Endothelial cell (in vitro differentiated cells): ENCODE measurements at places on chromosomes 11 and 22. TPM values are rescaled to one million over a fixed set of nuclear protein-coding genes. Genes with fewer than 3 reads are reported as not detected.

Gene FJX1
- 34.3 TPM for total RNA-seq

Gene FOLR2
- not detected for total RNA-seq

Gene GAS2
- total RNA-seq: 1.4 TPM

DNA sequence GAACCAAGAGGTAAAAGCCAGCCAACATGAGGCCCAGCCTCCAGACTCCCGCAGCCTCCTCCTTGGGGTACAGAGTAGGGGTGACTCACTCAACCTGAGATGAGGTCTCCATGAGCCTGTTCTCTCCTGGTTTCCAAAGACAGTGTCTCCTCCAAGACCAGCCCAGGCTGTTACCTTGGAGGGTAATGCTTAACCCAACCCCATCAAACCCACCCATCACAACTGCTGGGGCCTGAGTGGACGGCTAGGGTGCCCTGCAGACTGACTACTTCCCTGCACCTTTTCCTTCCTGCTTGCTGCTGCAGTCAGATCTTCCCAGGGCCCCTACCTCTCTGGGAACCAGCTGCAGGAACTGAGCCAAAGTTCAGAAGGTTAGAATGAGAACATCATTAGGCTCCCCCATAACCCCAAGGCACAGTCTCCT lies 5.1 kb upstream of the NOL12 start:
- H3K4me3 ChIP-seq: no peak overlapping the region
- no peak overlapping the region for H3K27ac ChIP-seq
- DNase-seq: no peak
- peaks cover 6% of the 10 kb centered on the region for H3K4me1 ChIP-seq

- H3K4me3 ChIP-seq: no peak overlapping the region
- no peak overlapping the region for H3K27ac ChIP-seq
- no peaks in the 10 kb centered on the region for H3K36me3 ChIP-seq
Observed at GRCh38 chr11:41486424-41486823, 27.0 kb upstream of the LRRC4C start.

GRCh38 chr22:29115682-29116288 lies 43.0 kb downstream of the KREMEN1 start:
- peaks cover 10% of the 10 kb centered on the region for H3K36me3 ChIP-seq
- DNase-seq: no peak
- no peak overlapping the region for H3K27ac ChIP-seq
- H3K4me1 ChIP-seq: no peaks in the 10 kb centered on the region
- H3K27me3 ChIP-seq: peaks cover 6% of the 10 kb centered on the region
- no peak overlapping the region for H3K4me3 ChIP-seq

GRCh38 chr11:2312232-2313042 lies 10.6 kb downstream of the TSPAN32 start:
- no peak overlapping the region for H3K27ac ChIP-seq
- no peak for DNase-seq
- H3K4me1 ChIP-seq: no peaks in the 10 kb centered on the region

- no peaks in the 10 kb centered on the region for H3K4me1 ChIP-seq
- H3K27me3 ChIP-seq: peaks cover 14% of the 10 kb centered on the region
- DNase-seq: no peak
- H3K27ac ChIP-seq: no peak overlapping the region
- no peak overlapping the region for H3K4me3 ChIP-seq
Observed at GRCh38 chr11:17700991-17701390, 18.4 kb upstream of the MYOD1 start.

DNA sequence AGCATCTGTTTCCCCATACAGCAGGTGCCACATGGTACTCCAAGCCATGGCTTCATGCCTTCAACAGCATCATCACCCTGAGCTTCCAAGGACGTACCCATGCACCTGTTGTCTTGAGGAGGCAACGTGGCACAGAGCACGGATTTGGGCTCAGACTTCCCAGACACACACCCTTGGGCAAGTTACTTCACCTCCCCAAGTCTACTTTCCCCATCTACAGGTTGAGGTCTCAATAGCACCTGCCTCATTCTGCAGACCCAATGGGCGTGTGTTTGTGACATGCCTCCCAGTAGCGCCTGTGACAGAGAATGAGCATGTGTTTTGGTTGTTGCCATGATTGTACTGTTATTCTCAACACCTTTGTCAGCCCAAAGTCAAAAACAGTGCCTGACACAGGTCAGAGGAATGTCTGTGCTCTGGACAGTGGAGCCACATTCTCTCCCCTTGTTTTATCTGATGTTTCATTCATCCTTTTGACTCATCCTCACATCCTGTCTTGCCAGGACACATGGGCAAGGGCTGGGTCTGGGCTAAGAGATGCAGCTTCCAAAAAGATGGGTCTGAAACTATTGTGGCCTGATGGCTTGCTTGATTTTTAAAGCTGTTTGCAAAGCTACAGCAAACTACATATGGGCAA lies 53.4 kb upstream of the CCND1 start:
- no peaks in the 10 kb centered on the region for H3K36me3 ChIP-seq
- H3K4me1 ChIP-seq: peaks cover 5% of the 10 kb centered on the region
- H3K4me3 ChIP-seq: no peak overlapping the region
- H3K27ac ChIP-seq: no peak overlapping the region

DNA sequence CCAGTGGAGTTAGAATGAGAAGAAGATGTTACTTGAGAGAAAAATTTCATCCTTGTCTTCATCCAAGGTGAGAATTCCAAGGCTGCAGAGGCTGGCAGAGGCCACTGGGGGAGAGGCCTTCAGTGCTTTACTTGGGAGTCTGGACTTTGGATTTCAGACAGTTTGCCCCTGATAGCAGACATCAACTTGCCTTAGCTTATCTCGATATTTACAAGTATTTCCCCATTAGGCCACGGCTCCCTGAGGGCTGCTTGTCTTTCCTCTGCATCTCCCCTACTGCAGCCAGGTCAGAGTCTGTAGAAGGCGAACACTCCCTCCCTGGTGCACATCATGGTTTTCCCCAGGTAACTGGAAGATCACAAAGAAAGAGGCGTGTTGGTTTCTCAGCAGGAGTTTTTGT lies 29.9 kb upstream of the BSX start:
- no peak overlapping the region for H3K27ac ChIP-seq
- H3K4me3 ChIP-seq: no peak overlapping the region
- no peak for DNase-seq
- H3K36me3 ChIP-seq: no peaks in the 10 kb centered on the region

- H3K27me3 ChIP-seq: no peaks in the 10 kb centered on the region
- H3K4me3 ChIP-seq: no peak overlapping the region
- no peaks in the 10 kb centered on the region for H3K4me1 ChIP-seq
Observed at GRCh38 chr22:44338177-44338810, 25.5 kb upstream of the SHISAL1 start.
